Forelimb muscle (tissue), 1 donor: ENCODE measurements at places on chromosomes 1 and 21. TPM values are rescaled to one million over a fixed set of nuclear protein-coding genes. Genes with fewer than 3 reads are reported as not detected.

- no peak for DNase-seq
Measured at GRCh38 chr1:186708694-186709097, 28.5 kb upstream of the PTGS2 start.

- DNase-seq: peak; percentile 36
Measured at GRCh38 chr21:22791986-22792560, 1793.9 kb downstream of the NCAM2 start.

DNA sequence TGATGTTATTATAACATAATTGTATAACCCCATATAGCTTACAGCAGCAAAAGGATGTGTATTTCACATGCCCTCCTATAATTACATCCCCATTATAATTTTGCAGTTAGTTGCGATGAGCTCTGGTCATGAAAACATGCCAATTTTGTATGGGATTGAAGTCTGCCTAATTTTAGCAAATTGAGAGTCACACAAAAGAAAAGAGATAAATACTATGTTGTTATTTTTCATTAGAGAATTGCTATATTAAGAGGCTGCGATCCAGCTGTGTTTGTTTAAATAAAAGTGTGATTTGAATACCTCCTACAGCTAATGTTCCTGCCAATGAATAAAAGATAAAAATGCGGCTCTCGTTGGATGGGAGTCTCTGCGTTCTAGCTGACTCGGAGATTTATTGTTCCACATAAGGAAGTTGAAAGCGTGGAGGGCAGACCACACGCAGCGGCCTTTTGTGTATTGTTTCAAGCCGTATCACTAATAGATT lies 461.0 kb upstream of the NFIA start:
- no peak for DNase-seq

OR14K1 gene
- polyA plus RNA-seq: not detected

- no peak for DNase-seq
Measured at GRCh38 chr1:170460414-170461155, 71.4 kb upstream of the GORAB start.

DNA sequence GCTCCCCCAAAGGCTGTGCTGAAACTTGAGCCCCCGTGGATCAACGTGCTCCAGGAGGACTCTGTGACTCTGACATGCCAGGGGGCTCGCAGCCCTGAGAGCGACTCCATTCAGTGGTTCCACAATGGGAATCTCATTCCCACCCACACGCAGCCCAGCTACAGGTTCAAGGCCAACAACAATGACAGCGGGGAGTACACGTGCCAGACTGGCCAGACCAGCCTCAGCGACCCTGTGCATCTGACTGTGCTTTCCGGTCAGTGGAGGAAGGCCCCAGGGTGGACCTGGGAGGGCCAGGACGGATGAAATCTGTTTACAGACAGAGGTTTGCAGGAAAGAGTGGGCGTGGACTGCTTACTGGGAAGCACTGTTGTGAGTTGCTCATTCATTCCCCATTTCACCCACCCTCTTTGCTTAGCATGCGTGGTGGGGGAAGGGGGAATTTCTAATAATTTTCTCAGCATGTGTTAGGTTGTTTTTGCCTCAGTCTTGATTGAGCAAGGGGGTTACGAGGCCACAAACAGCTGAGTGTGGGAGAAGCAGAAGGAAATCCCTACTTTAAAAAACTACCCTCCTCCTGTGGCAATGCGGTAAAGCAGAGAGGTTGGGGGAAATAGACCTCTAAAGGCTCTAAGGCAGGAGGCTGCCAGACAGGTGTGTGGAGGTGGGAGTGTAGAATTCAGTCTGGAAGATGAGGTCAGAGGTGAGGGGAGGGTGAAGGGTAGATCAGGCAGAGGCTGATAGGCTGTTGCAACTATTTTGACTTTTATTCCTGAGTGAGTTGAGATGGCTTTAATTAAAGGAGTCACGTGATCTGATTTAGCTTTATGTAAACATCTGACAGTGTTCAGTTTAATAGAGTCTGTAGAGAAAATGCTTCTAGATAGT lies 1.3 kb downstream of the FCGR2A start:
- DNase-seq: no peak

DNA sequence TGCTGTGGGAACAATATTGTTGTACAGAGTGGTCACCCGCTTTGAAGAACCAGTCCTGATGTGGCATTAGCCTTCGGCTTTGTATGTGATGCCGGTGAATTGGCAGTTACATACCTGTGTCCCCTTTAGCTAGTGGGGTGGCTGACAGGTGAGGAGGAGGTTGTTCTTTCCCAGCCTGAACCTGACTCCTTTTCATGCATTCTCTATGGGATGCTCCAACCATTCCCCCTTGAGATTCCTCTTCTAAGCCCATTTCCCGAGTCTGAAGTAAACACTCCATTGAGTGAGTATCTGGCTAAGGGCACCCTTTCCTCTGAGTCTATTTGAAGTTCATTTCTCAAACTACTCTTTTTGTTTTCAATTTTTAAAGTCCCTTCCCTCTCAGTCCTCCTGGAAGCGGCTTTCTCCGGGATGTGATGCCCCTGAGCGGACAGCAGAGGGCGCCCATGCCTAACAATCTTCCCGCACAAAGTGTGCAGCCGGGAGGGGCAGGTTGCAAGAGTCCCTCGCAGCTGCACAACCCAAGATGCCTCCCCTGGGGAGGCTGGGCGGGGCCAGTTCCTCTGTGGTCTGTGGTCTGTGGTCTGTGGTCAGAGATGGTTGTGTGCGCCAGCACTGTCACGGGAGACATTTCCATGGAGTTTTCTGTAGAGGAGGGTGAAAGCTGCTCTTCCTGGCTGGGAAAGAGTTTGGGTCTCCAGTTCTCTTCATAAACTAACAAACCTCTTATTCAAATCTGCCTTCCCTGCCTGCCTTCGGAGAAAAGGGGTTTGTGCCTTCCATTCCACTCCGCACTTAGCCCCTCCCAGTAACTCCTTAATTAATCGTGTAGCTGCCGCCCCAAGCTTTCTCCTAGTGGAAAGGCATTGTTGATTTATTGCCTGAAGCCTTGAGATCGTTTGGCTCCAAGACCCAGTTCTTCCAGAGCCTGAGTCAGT lies 36.4 kb upstream of the LMX1A start:
- DNase-seq: peak; percentile 82

GRCh38 chr1:23897083-23897482 lies 16.1 kb downstream of the CNR2 start:
- no peak for DNase-seq

DNA sequence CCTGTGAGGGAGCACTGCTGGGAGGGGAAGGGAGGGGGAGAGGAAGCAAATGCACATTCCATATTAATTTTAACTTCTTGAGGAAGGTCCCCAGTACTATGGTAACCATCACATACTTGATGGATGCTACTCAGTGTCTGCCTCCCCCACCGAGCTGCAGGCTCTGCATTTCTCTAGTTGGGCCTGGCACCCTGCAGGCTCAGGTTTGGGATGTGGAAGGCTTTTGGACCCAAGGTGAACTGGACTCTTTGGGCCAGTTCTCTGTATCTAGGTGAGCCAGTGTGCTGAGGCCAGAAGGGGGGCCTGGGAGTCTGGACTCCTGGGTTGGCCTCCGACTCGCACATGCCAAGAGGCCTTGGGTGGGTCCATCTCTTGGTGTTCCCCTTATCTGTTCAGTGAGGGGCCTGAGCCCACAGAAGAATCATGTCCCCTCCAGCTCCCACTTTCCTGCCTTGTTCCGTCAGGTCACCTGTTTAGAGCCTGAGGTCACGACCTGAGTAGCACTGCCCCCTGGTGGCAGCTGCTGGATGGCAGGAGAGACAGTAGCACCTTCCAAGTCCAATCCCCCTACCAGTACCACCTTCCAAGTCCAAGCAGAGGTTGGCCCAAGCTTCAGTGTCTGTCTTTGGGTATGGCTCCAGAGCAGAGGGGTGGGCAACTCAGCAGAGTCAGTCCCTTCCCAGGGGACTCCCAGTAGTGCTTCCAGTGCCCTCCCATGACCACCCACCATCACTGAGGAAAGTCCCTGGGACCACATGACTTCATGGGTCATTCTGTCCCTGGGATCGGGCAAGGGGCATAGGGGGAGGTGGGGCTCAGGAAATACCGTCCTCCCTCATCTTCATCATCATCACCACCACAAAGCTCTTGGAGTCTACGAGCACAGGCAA lies 241.8 kb downstream of the TRABD2B start:
- no peak for DNase-seq

DNA sequence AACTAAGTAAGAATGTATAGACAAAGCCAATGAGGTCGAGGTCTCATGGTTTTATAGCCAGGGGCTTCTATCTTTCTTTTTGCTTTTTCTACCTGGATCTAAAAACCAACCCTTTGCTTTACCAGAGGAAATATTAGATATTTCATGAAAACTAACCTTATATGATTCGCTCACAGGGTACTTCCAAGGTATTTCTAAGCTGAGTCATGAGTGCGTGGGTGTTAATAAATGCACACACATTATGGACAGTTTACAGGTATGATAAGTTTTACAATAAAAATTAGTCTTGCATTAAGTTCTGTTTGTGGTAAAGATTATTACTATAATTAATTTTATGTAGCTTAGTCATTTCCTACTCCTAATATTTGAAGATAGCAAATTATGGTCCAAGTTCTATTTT lies 217.2 kb downstream of the CHRM3 start:
- no peak for DNase-seq

GRCh38 chr1:207454046-207454964 lies at the start of gene CR2:
CR2 (plus strand) TSS chr1:207454328; CDS start chr1:207454419, 91 bp downstream.
- no peak for DNase-seq

DNA sequence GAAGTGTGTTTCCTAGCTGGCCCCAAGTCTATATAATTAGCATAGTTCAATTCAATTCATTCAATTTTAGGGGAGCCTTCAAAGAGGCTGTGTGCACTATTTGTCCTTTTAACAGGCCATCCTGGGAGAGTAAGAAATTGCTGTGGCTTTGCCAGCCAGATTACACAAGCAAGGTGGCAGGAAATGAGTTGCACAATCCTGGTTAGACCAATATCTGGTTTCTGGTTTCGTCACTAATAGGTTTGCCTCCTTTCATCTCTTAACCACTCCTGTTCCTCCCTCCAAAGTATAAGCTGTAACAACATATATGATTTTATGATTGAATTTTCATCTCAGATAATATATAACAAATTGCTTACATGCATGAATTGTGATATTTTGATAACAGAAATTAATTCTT lies 84.1 kb upstream of the NEGR1 start:
- DNase-seq: no peak

- DNase-seq: no peak
Measured at GRCh38 chr1:41365320-41365633, 4.0 kb downstream of the FOXO6 start.

GRCh38 chr1:153733970-153734369 lies 6.1 kb downstream of the INTS3 start:
- DNase-seq: no peak

DNA sequence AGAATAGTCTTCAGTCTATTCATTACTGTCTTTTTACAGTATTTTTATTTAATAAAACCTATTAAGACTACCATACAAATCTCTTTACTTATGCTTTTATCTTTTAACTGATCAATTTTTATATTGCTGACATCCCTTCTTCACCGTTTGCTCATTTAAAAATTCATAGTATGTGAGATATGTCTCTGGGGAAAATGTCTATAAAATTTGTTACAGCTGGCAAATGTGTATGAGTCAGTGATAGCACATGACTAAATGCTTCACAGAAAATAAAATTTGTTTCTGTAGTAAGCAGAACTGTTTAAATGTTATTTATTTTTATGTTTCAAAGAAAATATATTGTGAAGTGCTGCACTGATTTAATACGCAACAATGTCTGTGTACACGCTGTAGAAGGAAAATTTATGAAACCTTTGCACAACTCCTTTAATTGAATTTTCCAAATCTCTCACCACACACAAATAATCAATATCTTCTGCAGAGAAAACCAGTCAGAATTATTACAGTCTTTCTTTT lies 74.2 kb downstream of the ITGB3BP start:
- no peak for DNase-seq

MSH4 gene
- 0.33 TPM for polyA plus RNA-seq

DNA sequence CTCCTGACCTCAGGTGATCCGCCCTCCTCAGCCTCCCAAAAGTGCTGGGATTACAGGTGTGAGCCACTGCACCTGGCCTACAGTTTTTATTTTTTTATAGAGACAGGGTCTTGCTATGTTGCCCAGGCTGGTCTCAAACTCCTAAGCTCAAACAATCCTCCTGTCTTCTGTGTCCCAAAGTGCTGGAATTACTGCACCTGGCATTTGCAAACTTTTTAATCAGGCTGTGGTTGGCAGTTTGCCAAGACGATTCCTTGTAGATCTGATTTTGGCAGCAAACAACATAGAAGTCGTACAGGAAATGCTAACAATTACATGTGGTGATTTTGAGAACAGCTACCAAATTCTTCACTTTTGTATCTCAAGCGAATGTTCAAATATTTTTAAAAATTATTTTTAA lies 10.1 kb downstream of the RBP7 start:
- DNase-seq: no peak

GRCh38 chr1:84525779-84526178 lies 19.4 kb upstream of the GNG5 start:
- no peak for DNase-seq

KRTAP21-2 gene
- polyA plus RNA-seq: not detected

DNA sequence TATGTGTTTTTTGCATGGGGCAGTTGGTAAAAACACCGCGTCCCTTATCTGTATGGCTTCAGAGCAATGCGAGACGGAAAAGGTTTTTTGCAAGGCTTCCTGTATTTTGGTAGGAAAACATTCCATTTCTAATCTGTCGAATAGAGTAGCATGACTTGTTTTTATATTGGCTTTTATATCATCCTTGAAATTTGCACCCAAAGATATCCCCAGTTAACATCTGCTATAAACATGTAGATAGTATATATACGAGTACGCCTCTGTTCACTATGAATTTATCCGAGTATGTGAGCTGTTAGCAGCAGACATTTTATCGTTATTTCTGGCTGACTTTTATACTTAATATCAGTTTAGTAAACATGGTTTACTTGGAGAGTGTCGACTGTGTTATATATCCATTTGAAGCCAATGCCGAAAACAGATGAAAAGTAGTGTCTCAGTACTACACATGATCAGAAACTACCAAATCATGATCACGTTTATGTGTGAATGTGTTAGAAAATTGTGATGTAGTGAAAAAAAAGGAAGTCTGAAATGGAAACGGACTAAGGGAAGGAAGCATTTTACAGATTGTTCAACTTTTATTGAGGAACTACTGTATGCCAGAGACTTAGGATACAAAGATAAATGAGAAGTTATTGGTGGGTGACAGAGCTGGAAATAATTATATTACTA lies 1.0 kb downstream of the LEPR start:
- DNase-seq: no peak

GRCh38 chr21:23858878-23859277 lies 1748.4 kb downstream of the MRPL39 start:
- DNase-seq: no peak
